ENCODE measurements at places on chromosomes 2 and 18.

DNA sequence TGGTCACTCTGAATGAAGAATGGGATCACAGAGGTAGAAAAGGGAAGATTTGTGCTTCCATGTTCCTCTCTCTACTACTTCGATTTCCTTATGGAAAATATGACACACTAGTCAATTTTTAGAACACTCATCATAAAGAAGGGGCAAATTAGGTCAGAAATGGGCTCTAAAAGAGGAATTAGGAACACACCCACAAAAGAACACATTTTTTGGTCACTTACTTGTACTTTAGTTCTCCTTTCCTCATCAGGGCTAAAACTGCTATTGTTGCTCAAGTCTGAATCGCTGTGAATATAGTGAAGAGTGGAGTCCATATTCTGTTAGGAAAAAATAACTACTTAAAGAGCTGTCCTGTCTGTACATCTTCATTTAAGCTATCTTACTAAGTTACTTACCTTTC lies 52.6 kb downstream of the PPP4R1 start:
- DNase-seq = no peak

- DNase-seq = no peak
These were observed 713.4 kb upstream of the VRK2 start for GRCh38 chr2:57333221-57333620.

GRCh38 chr2:158970241-158970751 lies 1.9 kb downstream of the TANC1 start:
- no peak for DNase-seq

DNA sequence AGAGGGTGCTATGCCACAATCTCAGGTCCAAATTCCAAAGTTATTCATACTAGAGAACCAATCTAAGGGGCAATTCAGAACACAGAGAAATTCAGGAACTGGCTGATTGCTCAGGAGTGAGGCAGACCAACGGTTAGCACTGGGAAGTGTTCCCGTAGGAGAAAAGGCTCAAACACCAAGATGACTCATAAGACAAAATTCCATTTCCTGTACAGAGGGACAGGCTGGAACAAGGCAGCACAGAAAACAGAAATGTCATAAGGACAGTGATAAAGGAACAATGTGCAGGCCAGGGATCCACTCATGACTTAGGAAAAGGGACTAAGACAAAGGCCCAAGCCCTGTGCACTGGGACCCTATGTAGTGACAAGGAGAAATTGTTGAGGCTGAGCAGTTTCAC lies 54.2 kb downstream of the PDE1A start:
- DNase-seq = no peak

DNA sequence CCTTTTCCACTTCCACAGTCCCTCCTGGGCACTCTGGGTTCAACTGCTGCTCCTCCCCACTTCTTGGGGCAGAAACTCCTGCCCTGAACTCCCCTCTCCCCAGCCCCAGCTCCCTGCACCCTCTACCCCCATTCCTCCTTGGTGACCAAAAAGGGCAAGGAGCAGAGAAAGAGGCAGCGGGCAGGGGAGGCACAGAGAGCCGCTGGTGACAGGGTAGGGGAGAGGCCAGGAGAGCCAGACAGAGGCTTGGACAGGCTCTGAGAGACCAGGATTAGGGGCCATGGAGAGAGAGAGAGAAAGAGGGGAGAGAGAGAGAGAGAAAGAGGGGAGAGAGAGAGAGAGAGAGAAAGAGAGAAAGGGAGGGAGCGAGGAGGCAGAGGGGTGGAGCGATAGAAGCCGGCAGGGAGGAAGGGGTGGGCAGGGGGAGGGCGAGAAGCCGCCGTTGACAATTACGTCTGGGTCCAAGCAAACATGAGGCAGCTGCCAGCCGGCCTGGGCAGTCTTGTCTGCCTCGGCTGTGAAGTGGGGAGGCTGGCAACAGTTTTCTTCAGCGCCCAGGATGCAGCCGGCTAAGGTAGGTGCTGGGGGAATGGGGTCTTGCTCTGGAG lies at the start of gene KCNIP3:
Gene KCNIP3, plus strand, starts transcription at position 468 of the 608 bp plus-strand sequence. Its CDS starts 92 bp downstream, at position 560.
- no peak for DNase-seq

DNA sequence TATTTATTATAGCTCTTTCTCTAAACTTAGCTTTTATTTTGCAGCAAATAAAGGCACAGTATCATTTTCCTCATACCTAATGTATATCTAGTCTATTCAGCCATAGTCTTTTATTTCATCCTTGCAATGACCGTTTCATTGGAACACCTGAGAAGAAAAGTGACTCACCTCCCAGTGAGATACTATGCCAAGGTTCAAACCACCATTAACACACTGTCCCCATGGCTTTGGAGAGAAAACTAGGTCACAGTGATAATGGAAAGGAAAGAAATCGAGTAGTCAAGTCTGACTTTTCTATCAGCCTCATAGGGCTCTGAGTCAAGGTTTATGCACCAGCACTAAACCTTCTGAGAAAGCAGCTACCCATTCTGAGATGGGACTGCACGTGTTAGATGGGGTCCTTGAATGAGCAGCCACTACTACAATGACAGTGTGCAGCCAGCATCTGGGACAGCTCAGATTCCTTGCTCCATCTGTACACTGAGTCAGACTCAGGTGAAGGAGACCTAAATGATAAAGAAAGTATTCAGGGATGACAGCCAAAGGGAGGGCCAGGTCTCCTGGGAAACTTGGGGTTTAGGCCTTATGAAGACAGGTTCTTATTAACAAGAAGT lies 971.1 kb upstream of the ACVR2A start:
- DNase-seq = no peak

DNA sequence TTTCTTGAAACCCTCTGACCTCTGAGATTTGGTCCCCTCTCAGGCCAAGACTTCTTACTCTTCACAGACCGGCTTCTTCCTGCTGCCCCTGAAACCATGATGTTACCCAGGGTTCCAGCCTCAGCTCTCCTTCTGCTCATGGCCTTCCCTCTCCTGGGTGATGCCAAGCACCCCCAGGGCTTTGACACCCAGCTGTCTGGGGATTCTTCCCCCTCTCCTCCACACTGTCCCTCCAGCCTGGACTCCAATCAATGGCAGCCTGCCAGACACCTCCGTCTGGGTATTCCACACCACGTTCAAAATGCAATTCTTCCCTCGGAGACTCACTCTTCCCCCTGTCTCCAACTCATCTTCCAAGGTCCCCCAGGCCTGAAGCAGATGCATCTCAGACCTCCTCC lies 25.0 kb downstream of the SPP2 start:
- no peak for DNase-seq

- no peak for DNase-seq
These were observed 133.1 kb downstream of the NEDD4L start for GRCh38 chr18:58177004-58177717.

- no peak for DNase-seq
These were observed 2.9 kb upstream of the ME2 start for GRCh38 chr18:50875966-50876536.

- no peak for DNase-seq
These were observed 23.8 kb upstream of the ODC1 start for GRCh38 chr2:10471955-10472354.

GRCh38 chr2:45134726-45135125 lies 125.5 kb upstream of the SIX2 start:
- peak; percentile 97 for DNase-seq

GRCh38 chr2:129753261-129753660 lies 226.2 kb upstream of the RAB6C start:
- no peak for DNase-seq

DNA sequence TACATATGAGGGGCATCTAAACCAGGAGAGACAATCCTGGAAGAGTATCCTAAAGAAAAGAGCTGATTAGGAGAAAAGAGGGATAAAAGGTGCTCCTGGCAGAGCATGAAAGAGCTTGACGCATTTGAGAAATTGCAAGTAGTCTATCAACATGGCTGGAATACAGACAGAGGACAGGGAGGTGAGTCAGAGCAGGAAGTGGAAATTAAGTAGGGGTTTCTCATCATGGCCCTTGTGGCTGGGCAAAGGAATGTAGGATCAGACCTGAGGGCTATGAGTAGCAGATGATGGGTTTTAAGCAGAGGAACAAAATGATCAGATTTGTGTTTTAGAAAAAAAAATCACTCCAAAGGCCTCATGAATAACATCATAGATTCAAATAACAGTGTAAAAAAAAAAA lies 49.2 kb upstream of the UGP2 start:
- DNase-seq = peak; percentile 33

DNA sequence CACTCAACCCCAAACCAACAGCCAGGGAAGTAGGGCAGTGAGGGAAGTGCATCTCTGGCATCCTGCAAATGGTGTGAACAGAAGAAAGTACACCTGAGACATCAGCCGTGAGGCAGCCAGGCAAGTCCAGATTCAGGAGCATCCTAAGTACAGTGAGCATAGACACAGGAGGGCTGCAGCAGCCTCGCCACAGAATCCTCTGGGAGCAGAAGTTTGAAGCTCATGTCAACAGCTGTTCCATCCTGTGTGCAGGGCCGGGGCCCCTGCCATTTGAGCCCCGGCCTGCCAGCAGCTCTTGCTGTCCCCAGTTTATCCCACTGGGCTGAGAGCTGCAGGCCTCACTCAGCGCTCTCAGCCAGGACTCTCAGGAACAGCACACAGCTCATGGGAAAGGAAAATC lies 14.5 kb downstream of the LOXHD1 start:
- no peak for DNase-seq
